Activated CD4-positive, alpha-beta T cell treated with anti-CD3 and anti-CD28 coated beads for 36 hours (primary cell): ENCODE measurements at places on chromosomes 7 and 10. TPM values are rescaled to one million over a fixed set of nuclear protein-coding genes. Genes with fewer than 3 reads are reported as not detected.

GRCh38 chr7:151073990-151074389, 6.6 kb downstream of the FASTK start:
- no peaks in the 10 kb centered on the region for H3K27me3 ChIP-seq
- H3K4me1 ChIP-seq = peaks cover 10% of the 10 kb centered on the region
- H3K4me3 ChIP-seq = no peak overlapping the region
- DNase-seq = no peak
- H3K27ac ChIP-seq = no peak overlapping the region
- peaks cover 25% of the 10 kb centered on the region for H3K36me3 ChIP-seq

DNA sequence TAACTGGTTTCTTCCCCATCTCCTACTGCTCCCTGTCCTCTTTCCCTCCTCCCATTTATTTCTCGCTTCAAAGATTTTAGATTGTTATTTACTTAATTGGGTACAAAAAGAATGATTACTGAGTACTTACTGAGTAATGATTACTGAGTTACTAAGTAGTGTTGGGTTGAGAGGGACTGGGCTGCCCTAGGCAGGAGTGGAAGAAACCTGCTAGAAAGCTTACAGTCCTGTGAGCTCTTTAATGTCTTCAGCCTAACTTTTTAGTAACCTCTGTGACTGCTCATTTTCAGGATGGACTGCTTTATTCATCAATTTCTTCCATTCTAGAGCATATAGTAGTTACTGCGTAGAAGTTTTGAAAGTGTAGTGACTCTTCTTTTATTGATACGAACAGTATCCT, 7.6 kb downstream of the PHF14 start:
- H3K4me3 ChIP-seq = no peak overlapping the region
- H3K36me3 ChIP-seq = peaks cover 48% of the 10 kb centered on the region
- peaks cover 47% of the 10 kb centered on the region for H3K4me1 ChIP-seq
- no peak for DNase-seq
- H3K27me3 ChIP-seq = no peaks in the 10 kb centered on the region

DNA sequence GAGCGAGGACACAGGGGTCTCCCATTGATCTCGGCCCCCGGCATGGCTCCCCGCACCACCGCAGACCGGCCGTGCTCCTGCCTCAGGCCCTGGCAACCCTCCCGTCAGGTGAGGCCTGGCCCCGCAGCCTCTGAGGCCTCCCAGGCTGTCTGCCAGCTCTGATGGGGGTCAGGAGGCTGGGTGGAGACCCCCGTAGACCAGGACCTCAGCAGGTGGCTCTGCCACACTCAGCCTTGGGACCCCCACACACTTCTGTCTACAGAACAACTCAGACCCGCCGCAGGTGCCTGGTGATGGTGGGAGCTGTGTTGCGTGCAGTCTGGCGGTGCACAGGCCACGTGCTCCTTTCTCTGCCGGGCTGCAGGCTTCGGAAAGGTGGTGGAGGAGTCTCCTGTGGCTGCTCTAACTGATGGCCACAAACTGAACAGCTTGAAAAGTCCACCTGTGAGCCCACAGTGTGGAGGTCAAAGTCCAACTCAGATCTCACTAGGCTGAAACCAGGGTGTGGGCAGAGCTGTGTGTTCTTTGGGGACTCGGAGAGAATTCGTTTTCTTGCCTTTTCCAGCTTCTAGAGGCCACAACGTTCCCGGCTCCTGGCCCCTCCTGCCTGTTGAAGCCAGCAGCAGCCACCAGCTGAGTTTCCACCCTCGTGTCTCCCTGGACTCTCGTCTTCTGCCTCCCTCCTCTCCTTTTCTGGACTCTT, 62.5 kb downstream of the PWWP2B start:
- H3K36me3 ChIP-seq = no peaks in the 10 kb centered on the region
- H3K27ac ChIP-seq = no peak overlapping the region
- H3K27me3 ChIP-seq = no peaks in the 10 kb centered on the region
- H3K4me3 ChIP-seq = no peak overlapping the region

- no peaks in the 10 kb centered on the region for H3K27me3 ChIP-seq
- peaks cover 50% of the 10 kb centered on the region for H3K36me3 ChIP-seq
- DNase-seq = no peak
- H3K4me3 ChIP-seq = no peak overlapping the region
Measured at GRCh38 chr10:1020958-1021357, 4.7 kb downstream of the IDI2 start.

DNA sequence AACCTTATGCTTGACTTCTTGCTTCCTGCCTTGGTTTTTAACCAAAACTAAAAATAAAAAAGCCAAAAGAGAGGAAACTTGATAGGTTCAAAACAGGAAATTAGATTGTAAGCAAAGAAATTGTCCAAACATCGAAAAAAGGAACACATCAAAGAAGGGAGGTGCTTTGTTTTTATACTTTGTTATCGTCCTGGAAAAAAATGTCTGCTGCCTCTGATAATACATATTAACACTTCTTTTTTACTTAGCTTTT, 286.6 kb upstream of the C7orf33 start:
- no peak for DNase-seq
- no peaks in the 10 kb centered on the region for H3K36me3 ChIP-seq
- peaks cover 14% of the 10 kb centered on the region for H3K4me1 ChIP-seq
- no peaks in the 10 kb centered on the region for H3K27me3 ChIP-seq
- H3K27ac ChIP-seq = no peak overlapping the region

- H3K36me3 ChIP-seq = no peaks in the 10 kb centered on the region
- H3K4me3 ChIP-seq = no peak overlapping the region
- no peak for DNase-seq
- no peaks in the 10 kb centered on the region for H3K4me1 ChIP-seq
Measured at GRCh38 chr7:28617308-28617880, 205.1 kb downstream of the CREB5 start.

Gene ERCC6
- total RNA-seq = 15.0 TPM

Gene SKIDA1
- 0.32 TPM for total RNA-seq

Gene MIOS
- 45.7 TPM for total RNA-seq

Gene ZNF735
- total RNA-seq = not detected
